ENCODE measurements at places on chromosomes 16 and 17.

DNA sequence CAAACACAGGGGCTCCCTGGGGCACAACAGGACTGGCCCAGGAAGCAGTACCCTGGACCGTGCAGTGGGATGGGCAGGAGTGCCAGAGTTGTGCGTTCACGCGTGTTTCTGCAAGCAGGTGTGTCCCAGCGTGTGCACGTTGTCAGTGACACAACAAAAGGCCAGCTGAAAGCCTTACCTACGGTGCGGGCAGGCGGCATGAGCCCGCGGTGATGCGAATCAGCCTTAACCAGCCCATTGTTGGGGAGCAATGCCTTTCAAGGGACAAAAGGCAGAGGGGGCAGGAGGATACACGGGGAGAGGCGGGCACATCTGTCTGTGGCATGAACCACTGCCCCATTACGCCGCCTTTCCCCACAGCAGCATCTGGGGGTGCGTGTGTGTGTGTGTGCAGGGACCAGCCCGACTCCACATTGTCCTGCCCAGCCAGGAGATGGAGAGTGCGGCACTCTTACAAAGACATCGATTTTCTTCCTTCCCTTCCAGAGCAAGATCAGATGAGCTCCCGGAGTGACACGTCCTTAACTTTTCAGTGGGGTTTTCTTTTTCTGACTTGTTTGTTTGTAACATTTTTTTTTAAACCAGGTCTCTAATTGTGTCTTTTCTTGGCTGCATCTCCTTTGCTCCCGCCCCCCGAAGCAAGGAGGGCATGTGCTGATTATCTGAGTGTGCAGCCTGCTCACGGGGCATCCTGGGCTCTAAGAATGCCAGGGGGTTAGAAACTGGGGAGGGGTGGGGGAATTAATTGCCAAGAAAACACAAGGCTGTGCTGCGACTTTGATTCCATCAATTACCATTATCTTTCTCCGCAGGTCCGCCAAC is 158.1 kb downstream of the ZNF423 start:
- no peak for DNase-seq

DNA sequence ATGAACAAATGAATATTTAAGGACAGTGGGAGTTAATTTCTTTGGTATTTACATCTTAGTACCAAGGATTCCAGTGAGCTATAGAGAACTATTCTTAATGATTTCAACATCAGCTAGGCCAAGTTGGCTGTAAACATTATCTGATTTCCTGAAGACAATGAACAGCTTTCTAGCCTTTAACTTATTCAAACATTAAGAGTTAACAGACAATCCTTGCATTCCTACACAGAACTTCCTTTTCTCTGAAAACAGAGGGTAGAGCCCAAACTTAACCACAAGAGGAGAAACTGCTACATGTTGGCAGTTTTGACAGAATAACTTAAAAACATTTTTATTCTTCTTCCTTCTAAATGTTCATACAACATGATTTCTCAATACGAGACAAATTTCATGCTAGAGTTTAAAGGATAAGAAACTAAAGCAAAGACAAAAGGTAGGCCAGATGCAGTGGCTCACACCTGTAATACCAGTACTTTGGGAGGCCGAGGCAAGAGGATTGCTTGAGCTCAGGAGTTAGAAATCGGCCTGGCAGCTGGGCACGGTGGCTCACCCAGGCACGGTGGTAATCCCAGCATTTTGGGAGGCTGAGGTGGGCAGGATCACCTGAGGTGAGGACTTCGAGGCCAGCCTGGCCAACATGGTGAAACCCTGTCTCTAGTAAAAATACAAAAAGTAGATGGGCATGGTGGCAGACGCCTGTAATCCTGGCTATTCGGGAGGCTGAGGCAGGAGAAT is 4.4 kb downstream of the CRLF3 start:
- no peak for DNase-seq

GRCh38 chr16:11312718-11313492 is 31.8 kb upstream of the PRM1 start:
- peak; percentile 20 for DNase-seq

GRCh38 chr17:58537266-58537665 is 22.8 kb upstream of the MTMR4 start:
- DNase-seq = no peak

DNA sequence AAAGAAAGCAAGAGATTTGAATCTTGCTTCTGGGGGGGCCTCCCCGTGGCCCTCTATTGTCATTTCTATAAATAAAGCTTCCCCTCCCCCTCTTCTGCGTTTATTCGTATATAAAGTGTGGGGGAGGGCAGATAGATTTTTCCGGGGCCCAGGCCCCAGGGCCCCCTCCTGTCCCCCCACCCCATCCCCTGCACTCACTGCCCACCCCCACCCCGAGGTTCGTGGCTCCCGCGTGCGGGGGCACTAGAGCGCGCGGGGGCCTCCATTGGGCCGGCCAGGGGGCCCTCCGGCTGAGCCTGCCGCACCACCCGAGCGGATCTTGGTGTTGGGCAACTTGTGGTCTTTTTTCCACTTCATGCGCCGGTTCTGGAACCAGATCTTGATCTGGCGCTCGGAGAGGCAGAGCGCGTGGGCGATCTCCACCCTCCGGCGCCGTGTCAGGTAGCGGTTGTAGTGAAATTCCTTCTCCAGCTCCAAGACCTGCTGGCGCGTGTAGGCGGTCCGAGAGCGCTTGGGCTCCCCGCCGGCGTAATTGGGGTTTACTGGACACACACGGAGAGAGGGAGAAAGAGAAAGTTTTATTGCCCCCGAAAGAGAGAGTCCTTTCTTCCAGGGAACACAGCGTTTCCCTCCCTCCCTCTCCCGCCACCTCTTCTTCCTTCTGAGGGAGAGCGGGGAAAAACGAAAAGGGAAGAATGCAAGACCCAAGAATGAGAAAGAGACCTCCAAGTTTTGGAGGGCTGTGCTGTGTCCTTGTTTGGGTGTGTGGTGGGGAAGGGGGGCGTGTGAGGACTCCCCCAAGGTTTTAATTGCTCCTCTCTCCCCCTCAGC is 1.5 kb downstream of the HOXB4 start:
- no peak for DNase-seq

DNA sequence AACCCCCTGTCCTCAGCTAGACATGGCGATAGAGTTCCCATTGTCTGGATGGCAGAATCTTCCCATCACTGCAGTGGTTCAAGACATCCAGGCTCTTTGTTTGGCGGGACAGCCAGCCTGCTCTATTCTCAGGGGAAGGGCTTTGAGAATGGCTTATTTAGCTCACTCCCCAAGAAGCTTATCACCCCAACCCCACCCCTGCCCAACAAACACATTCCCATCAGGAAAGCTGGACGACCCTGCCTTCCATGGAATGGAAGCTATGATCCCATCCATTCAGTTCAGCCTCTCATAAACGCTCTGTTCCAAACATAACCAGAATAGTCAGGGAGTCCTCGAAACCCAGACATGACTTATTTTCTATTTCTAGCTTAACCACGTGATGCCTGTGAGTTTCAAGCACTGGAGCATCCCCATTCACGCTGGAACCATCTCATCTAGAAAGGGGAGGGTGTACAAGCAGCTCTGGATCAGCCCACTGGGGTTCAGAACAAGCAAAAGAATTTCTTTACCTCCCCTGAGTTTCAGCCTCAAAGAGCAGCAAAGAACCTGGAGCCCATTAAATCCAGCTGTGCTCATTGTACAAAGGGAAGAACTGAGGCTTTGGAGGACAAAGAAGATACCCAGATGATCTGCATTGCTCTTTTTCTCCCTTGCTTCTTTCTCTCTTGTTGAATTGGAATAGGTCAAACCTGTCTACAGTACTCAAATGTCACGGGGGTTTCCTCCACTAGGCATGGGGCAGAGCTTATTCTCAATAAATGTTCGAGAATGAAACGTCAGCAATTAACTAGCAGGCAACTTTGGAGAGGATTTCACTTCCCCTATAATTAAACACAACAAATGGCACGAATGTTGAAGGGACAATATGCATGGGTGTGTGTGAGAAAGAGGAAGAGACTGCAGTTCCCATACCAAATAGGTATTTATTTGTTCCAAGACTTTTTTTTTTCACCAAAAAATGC is 93.1 kb downstream of the XYLT1 start:
- DNase-seq = no peak
